ENCODE measurements at places on chromosomes 5 and 9. TPM values are rescaled to one million over a fixed set of nuclear protein-coding genes. Genes with fewer than 3 reads are reported as not detected.

The DMRT3 gene
- total RNA-seq = not detected

GRCh38 chr5:32342656-32343055 is 29.9 kb upstream of the MTMR12 start:
- H3K27me3 ChIP-seq = peaks cover 7% of the 10 kb centered on the region
- H3K27ac ChIP-seq = no peak overlapping the region
- H3K4me3 ChIP-seq = no peak overlapping the region
- no peaks in the 10 kb centered on the region for H3K36me3 ChIP-seq
- H3K4me1 ChIP-seq = no peaks in the 10 kb centered on the region
- no peak for DNase-seq

DNA sequence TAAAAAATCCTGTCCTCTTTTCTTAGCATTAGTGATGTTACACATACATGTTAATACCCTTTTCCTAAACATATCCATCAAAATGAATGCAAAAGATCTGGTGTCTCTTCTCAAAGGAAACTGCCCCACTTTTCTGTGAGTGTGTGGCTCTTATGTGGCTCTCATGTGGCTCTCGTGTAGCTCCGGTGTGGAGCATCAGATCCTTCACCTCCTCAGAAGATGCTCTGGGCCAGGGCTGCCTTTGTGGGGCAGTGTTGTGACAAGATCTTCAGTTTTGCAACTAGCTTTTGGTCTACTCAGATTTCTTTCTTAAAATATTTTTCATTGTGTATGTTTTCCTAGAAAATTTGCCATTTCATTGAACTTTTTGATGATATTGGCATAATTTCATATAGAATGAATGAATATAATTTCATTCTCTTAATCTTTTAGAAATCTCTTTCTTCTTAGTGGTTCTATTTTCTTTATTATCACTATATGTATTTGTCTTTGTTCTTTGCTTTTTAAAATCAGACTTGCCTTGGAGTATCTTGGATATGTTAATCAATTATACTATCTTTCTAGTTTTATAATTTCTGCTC is 19.4 kb downstream of the GARNL3 start:
- DNase-seq = no peak
- H3K4me1 ChIP-seq = peaks cover 6% of the 10 kb centered on the region
- H3K36me3 ChIP-seq = peaks cover 5% of the 10 kb centered on the region
- no peak overlapping the region for H3K4me3 ChIP-seq

The GMCL2 gene
- not detected for total RNA-seq

DNA sequence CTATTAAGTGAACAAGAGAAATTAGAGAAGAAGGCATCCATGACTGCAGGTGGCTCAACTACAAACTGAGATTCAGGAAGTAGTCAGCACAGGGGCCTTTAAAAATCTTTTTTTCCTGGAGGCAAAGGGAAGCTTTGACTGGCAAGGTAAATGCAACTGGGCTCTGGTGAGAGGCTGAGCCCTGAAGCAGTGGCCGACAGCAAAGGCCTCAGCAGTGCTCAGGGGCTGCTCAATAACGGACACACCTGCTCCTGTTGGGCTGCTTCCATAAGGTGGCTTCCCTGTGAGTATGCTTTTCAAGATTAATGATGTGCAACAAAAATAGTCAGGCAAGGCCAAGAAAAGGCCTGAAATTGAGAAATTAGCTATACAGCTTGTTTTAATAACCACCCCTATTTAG is 134.2 kb upstream of the RGMB start:
- no peak overlapping the region for H3K27ac ChIP-seq
- H3K36me3 ChIP-seq = no peaks in the 10 kb centered on the region
- DNase-seq = no peak

The CER1 gene
- not detected for total RNA-seq

GRCh38 chr5:107514305-107514704 is 156.4 kb downstream of the EFNA5 start:
- DNase-seq = no peak
- no peaks in the 10 kb centered on the region for H3K4me1 ChIP-seq
- H3K36me3 ChIP-seq = no peaks in the 10 kb centered on the region

Data from T-helper 17 cell (primary cell).